ENCODE measurements at places on chromosomes 16 and 17.

DNA sequence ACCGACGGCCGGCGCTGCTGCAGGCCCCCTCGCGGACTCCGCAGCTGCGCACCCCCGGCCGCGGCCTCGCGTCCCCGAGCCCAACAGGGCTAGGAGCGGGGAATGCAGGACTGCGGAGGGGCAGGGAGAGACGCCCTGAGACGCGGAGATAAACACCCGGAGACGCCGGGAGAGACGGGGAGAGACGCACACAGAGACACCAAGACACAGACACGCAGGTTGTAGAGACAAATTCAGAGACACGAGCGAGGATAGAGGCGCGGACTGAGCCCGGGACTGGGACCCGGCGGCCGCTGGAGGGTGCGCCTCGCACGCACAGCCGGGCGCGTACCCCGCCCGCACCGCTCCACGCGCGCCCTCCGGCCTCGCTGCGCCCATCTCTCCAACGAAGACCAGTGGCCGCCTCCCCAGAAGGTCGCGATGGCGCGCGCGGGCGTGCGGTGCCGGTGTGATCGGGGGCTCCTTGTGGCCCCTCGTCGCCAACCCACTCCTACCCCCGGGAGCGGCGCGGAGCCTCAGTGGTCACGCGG lies 902 bp downstream of the STAC2 start:
- DNase-seq, result no peak

DNA sequence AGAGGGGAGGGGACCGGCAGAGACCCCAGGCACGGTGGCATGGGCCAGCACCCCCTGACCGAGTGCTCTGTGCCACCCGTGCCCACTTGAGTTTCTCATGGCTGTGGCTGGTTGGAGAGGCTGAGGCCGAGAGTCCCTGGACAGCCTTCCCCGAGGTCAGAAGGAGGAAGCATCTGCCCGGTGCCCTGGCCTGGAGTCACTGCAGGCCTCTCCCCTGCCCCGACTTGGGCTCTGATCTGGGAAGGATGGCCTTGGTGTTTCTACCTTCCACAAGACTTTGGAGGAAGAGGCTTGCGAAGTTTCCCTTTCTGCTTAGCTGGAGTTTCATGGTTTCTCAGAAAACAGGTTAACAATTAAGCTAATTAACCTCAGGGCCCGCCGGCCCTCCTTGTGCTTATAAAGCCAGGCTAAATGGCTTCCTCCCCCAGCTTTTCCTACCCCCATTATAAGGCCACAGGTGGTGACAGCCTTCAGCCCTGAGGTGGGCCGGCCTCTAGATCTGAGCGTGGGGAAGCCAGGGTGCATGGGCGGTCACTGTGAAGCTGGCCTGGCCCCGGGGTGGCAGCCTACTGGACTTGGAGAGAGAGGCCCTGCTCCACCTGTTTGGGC lies 17.3 kb downstream of the LLGL2 start:
- DNase-seq, result no peak

- no peak for DNase-seq
Observed at GRCh38 chr16:55835581-55835980, 2.7 kb upstream of the CES1 start.

- no peak for DNase-seq
Observed at GRCh38 chr17:83181991-83182619, 102.7 kb downstream of the METRNL start.

DNA sequence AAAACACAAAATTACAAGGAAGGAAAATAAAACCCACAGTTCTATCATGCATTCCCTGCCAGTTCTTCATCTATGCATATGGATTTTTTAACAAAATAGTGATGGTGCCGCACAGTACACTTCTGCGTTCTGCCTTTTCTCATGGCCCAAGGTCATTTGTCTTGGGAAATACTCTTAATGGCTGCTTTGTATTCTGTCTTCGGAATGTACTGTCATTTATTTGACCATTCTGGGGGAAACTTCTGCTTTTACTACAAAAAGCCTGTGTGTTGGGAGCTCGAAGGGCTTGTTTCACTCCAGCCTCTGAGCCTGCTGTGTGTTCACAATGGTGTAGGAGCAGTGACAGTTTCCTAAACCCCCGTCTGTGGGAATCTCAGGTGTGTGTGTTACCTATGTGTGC lies 82.8 kb upstream of the SEC14L1 start:
- DNase-seq, result no peak

DNA sequence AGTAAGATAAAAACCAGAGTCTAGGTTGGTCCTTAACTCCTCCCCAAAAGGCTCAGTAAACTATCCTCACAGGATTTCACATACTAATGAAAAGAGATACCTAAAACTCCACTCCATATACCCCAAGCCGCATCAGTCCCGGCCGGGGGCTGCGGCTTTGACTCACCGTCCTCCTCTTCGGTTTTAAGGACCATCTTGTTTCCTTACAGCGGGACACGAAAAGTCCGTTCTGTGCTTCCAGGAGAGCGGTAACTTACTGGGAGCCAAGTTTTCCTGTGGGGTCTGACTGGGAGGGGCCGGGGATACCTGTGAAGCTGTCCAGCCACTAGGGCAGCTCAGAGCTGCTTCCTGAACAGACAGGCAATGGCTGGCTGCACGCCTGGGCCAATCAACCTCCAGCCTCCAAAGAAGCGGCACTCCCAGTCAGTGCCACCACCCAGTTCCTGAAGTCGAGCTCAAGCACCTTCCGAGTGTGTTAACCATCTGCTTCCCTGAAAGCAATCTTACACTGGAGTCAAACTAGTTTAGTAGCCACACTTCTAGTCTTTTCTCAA lies 45.5 kb downstream of the CYTH1 start:
- no peak for DNase-seq

GRCh38 chr16:57263541-57264351 lies 18.7 kb downstream of the ARL2BP start:
- no peak for DNase-seq

- DNase-seq, result no peak
Observed at GRCh38 chr17:44522883-44523671, 19.9 kb upstream of the GPATCH8 start.

- DNase-seq, result no peak
Observed at GRCh38 chr16:10976634-10977033, 32.3 kb downstream of the CLEC16A start.

DNA sequence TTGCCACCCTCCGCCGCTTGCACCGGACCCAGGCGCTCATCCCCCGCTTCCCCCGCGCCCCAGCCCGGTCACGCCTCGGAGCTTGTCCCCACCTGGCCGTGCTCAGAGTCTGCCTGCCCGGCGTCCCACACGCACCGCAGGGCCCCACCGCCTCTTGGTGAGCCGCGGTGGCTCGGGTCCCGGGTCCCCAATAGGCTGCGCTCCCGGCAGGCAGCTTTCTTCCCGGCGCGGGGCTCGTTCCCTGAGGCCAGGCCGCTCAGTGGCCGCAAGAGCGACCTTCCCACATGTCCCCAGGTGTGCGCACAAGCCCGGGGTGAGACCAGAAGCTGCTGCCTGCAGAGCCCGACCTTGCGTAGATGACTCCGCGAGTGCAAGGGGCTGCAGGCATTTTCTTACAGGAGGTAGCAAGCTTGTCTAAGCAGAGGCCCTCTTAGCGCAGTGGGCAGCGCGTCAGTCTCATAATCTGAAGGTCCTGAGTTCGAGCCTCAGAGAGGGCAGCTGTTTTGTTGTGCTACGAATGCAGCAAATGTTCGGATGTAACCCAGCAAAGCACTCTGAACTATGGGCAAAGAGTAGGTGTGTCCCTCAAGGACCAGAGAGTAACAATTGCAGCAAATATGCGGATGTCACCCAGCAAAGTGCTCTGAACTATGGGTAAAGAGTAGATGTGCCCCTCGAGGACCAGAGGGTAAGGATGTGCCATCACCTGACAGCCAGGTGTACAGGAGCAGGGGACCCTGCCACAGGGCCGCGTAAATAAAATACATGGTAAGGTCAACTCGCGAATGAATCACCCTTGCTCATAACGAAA lies 15.6 kb downstream of the TLE7 start:
- no peak for DNase-seq

DNA sequence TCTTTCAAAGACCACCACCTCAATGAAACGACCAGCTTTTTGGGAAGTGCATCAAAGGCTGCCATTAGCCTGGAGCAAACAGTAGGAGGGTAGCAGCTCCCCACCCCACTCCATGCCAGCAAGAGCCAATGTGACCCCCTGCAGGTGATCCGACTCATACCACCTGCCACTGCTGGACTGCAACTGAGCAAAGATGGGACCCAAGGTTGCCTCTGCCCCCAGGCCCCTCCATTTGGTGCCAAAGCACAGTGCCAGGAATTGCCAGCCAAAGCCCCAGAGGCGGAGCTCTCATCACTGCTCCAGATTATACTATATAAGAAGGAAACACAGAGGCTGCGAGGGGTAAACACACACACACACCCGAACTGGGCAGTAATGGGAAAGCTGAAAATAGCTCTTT lies 8.3 kb downstream of the PITPNM3 start:
- no peak for DNase-seq

- no peak for DNase-seq
Observed at GRCh38 chr17:74454197-74455024, 12.0 kb upstream of the CD300A start.

DNA sequence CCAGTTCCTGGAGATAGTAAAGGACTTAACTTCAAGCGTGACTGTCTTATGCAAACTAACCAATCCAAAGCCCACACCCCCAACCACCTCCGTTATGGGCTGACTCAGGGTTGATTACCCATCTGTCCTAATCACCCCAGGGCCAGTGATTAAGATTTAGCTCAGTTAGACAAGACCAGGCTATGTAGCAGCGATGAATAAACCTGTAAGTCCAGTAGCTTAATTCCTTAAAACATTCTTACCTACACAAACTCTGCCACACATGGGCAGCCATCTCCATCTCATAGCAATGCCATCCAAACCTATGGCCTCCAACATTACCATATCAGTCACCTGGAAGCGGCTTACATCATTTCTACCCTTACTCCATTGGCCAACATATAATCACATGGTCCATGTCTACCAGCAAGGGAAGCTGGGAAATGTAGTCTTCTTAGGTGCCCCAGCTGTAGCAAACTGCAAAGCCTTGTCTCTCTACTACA lies 266.7 kb downstream of the SHISA9 start:
- DNase-seq, result no peak

DNA sequence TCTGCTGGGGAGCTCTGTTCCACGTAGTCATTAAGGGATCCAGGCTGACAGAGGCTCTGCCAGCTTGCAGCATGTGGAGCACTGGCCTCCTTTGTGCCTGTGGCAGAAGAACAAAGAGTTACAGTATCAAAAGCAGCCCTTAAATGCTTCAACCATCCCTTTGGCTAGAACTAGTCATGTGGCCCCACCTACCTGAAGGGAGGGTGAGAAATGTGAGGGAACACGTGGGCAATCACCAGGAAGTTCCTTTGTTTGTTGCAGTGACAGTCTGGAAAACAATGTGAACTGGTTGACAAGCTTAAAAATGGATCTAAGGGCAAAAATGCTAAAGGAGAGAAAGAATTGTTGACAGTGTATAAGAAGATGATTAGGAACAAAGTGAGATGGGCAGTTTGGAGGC lies 290.4 kb upstream of the HSBP1 start:
- no peak for DNase-seq

DNA sequence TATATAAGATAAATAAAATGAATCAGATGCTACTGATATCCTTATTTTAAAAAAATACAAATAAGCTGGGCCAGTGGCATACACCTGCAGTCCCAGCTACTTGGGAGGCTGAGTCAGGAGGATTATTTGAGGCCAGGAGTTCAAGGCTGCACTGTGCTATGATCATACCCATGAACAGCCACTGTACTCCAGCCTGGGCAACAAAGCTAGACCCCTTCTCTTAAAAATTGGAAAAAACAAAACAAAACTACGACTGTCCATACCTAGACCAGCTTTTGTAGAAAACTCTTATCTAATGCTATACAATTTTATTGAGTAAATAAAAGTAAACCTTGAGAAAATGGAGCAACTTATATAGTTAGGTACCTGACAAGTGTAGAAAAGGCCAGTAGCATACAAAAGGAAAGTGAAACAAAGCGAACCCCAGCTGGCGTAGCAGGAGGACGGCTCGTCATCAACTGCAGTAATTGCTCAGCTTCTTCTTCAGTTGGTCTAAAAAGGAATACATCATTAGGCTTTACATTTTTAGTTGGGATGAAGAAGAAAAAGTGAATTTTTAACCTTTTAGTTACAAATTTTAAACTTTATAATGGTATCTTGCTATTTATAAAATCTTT lies 23.6 kb downstream of the INTS2 start:
- no peak for DNase-seq

- peak; percentile 83 for DNase-seq
Observed at GRCh38 chr16:24685539-24686432, 43.7 kb upstream of the TNRC6A start.

- DNase-seq, result no peak
Observed at GRCh38 chr17:34623856-34624766, 44.7 kb downstream of the TMEM132E start.

- DNase-seq, result no peak
Observed at GRCh38 chr16:78642621-78643285, 543.3 kb downstream of the WWOX start.

GRCh38 chr17:78589885-78590284 lies 12.7 kb upstream of the DNAH17 start:
- DNase-seq, result no peak

DNA sequence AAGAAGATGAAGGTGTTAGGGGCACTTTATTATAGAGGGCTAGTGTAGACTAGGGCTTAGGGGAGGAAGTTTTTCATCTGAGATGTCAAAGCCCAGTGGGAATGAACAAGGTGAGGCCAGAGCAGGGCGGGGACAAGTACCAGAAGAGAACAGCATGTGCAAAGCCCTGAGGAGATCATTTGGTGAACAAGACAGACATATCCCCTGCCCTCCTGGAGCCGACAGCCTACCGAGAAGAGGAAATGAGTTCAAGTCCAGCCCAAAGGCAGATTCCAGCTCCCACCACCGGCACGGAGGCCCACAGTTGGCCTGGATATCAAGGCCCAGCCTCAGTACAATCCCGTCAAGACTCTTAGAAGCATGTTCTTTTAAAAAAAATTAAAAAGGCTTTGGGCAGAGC lies 61.1 kb downstream of the C16orf78 start:
- DNase-seq, result no peak

DNA sequence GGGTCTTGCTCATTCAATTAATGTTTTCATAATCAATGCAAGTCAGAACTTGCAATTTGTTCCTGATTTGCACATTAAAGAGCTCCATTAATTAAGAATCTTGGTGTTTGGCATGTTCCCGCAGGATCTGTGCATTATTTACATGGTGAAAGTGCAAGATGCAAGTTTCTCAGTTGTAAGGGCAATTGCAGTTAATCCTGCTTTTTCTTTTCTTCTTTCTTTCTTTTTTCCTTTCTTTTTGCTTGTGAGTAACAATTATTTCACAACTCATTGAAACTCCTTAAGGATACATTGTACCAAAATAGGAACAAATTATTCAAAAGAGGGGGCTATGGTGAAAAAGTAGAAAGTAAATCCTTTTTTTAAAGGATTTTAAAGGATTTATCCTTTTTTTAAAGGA lies 24.2 kb downstream of the AATF start:
- no peak for DNase-seq

- no peak for DNase-seq
Observed at GRCh38 chr16:53061701-53062159, 6.9 kb downstream of the CHD9 start.
